ENCODE measurements at places on chromosomes 7 and 10.

DNA sequence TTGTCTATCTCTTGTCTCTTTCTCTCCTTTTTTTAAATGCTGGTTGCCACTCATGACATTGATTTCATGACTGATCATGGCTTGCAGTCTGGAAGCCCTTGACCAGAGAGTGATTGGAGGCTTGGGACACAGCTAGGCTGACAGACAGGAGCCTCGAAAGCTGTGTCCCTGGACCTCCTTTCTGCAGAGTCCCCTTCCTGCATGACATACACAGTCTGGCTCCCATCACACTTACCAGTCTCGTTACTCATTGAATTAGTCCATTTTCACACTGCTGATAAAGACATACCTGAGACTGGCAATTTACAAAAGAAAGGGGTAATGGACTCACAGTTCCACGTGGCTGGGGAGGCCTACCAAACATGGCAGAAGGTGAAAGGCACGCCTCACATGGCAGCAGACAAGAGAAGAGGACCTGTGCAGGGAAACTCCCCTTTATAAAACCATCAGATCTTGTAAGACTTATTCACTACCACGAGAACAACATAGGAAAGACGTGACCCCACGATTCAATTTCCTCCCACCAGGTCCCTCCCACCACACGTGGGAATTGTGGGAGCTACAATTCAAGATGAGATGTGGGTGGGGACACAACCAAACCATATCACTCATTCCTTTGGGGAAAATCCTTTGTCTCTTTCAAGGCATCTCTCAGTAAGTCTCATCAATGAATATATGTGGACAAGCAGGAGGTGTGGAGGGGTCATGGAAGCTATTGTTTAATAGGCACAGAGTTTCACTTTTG, 102.3 kb downstream of the TBXAS1 start:
- no peak for DNase-seq

DNA sequence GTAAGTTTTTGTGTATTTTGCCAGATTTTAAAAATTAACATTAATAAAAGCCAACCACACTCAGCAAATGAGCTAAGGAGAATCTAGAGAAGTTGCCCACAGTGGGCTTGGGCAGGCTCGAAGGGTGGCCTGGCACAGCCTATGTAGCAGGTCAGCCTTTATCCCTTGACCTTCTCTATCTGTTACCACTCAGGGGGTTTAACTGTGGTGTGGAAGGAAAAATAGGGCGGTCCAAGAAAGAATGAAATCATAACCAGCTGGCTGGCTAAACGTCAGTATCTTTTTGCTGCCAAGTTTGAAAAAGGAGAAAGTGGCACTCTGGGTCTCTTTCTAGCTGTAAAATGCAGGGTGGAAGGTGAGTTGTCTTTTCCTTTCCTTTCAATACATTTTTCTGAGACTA, 130.3 kb upstream of the ASAH2 start:
- DNase-seq = no peak

- DNase-seq = no peak
Measured at GRCh38 chr10:1309617-1310270, 253.6 kb downstream of the WDR37 start.

GRCh38 chr7:85230623-85231022, 43.8 kb upstream of the SEMA3D start:
- no peak for DNase-seq

GRCh38 chr7:28419716-28420115, 7.4 kb downstream of the CREB5 start:
- DNase-seq = no peak

GRCh38 chr10:70125918-70126552, 6.6 kb downstream of the AIFM2 start:
- peak; percentile 30 for DNase-seq

DNA sequence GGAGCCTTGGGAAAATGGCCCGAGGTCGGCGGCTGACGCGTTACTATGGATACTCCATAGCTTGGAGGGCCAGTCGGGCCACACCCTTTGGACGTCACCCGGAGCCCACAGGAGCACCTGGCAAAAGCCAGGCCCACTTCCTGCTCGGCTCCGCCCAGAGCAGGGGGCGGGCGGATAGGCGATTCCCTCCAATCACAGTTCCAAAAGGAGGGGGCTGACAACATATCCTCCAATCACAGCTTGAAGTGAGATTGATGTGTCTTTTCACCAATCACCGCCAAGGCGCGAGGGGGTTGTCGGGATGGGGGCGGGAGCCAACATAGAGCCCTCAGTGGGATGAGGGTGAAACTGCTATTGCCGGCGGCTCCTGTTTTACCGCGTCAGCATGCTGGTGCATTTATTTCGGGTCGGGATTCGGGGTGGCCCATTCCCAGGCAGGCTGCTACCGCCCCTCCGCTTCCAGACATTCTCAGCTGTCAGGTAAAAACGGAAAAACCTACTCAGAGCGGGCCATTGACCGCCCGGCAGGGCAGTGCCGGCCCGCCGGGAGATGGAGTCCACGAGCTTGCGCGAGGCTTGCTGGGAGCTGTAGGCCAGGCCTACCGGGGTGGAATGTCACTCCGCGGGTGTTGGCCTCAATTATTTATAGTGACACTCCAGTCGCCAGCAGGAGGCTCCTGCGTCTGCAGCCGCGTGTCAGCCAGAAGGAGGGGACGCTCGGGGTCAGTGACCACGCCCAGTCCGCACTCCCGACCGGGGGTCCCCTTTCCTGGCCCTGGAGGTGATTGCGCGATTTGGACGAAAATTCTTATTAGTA, at the start of gene ABCB8:
Gene ABCB8 (plus strand): TSS at position 320 of the 817 bp plus-strand sequence. CDS start 66 bp downstream, at position 386.
- DNase-seq = peak; percentile 97

GRCh38 chr10:44322137-44322536, 62.8 kb downstream of the CXCL12 start:
- DNase-seq = no peak

DNA sequence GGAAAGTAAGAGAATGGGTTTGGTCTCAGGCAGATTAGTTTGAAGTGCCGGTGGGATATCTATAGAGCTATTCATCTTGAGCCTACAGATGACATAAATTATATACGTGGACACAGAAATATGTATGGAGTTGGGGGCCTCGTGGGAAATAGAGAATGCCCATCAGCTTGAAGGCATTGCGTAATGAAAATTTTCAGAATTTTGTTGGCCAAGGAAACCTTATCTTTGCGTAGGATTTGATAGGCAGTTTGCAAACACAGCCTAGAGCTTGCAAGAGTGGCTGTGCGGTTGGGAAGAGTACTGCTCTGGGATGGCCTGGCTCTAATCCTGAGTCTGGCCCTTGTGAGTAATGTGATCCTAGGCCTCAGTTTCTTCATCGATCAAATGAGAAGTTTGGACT, 32.3 kb downstream of the MCM10 start:
- no peak for DNase-seq

DNA sequence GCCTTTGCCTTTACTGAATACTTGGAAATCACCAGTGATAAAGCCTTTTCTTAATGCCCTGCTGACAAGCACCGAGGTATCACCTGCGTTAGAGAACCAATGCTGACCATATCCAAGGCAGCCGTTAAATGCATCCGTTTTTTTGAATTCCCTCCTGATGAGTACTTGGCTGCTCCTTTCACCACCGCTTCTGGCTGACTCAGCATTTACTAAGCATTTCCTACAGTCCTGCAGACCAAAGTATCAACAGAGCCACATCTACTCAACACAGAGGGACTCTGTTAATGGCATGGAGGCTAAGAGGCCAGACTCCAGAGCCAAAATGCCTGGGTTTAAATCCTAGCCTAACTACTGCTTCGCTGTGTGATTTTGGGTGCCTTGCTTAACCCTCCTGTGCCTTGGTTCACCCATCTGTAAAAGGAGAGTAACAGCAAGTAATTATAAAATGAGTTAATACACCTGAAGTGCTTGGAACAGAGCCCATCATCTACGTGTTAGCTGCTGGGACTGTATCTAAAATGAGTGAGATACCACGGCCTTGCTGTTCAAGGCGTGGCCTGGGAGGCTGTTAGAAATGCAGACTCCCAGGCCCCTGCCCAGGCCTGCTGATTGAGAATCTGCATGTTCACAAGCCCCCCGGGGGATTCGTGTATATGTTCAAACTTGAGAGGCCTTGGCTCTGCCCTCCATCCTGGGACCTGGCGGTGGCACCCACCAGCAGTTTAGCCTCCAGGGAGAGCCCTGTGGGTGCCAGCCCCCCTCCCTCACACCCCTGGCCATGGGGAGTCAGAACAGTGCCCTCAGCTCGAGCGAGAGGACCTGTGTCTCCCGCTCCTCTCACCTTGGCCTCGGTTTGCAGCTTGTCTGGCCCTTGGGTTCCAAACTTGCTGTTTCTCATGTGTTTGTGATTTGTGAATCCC, 30.8 kb upstream of the EFCAB10 start:
- no peak for DNase-seq

DNA sequence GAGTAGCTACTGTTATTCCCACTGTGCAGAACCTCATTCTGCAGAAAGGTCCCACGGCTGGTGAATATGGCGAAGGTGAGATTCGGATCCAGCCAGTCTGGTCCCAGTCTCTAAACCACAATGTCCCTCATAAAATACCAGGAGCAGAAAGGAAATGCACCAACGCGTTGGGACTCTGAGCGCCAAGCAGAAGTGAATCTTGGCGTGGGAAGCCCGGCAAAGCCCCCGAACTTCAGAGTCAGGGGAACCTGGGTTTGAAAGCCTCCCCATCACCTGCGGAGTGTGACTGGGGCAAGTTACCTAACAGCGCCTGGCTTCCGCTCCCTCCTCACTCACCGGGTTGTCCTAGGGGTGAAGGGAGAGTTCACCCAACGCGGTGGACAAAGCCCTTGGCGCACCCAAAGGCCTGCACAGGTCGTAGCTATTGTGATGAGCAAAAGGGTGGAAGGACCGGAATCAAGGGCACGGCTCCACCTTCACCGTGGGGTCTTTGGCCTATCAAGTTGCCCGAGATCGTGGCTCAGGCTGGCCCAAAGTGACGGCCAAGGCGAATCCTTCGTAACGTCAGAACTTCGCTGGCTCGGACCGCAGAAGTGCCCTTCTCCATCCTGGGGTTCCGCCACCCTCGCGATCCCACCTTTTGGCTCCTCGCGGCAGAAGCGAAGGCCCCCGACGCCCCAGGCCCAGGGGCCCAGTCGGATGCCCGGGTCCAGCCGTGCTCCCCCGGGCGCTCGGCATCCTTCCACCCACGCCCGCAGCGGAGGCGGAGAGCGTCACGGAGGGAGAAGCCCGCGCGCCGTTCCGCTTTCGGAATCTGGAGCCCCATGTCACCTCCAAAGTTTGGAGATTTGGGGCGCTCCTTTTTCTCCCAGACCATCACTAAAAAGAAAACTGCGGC, 811 bp downstream of the RGS10 start:
- DNase-seq = peak; percentile 67

- no peak for DNase-seq
Measured at GRCh38 chr10:122020226-122020625, 31.3 kb downstream of the TACC2 start.

GRCh38 chr7:30831227-30831626, 60.0 kb downstream of the MINDY4 start:
- DNase-seq = no peak

- DNase-seq = no peak
Measured at GRCh38 chr10:69009360-69009759, 20.8 kb downstream of the KIFBP start.

GRCh38 chr7:92827464-92828120, 8.8 kb downstream of the CDK6 start:
- DNase-seq = no peak

GRCh38 chr7:74656441-74656836, 1.1 kb upstream of the GTF2I start:
- DNase-seq = peak; percentile 47

- DNase-seq = no peak
Measured at GRCh38 chr7:22181663-22182062, 175.3 kb downstream of the RAPGEF5 start.

GRCh38 chr10:25036381-25036780, 20.0 kb downstream of the THNSL1 start:
- DNase-seq = no peak

DNA sequence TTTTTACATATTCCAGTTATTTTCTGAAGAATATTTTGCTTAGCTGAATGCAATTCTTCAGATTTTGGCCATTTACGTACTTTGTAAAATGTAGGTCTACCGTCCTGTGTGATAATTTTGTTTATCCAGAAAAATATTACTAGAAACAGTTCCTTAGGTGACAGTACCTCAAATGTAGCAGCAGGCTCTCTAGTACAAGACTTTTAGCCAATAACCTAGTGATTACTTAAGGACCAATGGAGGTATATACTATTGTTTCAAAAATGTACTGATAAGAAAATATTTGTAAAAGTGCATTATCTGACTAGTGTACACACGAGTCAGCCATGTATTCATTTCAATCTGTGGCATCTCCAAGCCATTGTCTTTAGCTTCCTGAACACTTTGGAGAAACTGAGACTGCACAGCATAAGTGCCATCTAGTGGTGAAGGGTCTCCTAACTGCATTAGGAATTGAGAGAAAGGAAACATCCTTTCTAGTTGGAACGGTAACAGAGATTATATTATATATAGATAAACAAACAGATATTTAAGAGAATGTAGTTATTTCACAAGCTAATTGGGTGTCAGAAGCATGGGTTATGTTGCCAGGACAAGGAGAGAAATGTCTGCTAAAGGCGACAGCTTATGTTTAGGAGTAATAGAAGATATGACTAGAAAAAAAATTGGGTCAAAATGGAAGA, 23.7 kb downstream of the RTKN2 start:
- DNase-seq = peak; percentile 62

DNA sequence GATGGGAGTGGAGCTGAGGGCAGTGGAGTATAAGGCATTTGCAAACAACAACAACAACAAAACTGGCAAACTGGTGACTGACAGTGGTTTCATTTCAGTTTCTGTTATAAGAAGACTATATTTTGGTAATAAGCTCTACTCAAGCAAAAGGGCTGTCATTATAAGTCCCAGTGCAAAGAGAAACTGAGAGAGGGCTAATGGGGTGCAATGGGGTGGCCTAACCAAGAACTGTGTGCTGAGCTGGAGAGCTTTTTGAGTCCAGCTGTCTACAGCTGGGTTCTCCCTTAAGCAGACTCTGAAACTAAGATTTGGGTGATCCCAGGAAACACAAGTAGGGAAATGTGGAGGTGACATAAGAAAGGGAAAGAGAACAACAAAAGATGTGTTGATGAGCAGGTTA, 439.3 kb downstream of the ADRA2A start:
- DNase-seq = no peak

DNA sequence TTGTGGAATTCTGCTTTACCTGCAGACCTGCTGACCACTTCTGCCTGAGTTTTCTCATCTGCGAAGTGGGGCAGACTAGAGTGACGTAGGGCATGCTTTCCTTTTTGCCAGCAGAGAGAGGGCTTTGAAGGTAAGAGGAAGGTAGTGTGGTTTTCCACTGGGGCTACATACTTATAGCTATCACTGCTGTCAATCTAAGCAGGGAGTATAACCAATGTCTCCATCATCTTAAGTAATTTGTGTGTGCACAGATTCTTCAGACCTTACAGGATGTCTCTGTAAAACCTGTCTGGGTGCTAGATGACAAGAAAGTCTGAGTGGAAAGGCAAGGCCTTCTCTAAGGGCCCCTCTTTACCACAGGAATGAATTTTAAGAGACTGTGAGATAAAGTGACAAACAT, 106.8 kb downstream of the RBM20 start:
- peak; percentile 7 for DNase-seq

DNA sequence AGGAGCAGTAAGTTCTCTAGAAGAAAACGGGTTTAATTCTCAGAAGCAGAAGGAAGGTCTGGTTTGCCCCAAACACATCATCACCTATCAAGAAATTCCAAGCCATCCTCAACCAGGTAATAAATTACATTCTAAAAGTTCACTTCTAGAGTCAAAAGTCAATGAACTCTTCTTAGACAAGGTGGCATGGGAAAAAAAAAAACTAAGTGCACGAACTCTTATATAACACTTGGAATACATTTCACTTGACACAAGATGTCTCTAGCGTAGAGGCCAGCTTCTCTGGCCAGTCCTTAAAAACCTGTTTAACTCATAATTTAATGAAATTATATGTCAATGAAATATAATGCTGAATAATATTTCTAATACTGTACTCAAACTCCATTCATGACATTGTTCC, 172.1 kb upstream of the ASAH2 start:
- DNase-seq = no peak
